Esophagus mucosa (tissue), 1 donor: ENCODE measurements at places on chromosomes 13 and 19. TPM values are rescaled to one million over a fixed set of nuclear protein-coding genes. Genes with fewer than 3 reads are reported as not detected.

DNA sequence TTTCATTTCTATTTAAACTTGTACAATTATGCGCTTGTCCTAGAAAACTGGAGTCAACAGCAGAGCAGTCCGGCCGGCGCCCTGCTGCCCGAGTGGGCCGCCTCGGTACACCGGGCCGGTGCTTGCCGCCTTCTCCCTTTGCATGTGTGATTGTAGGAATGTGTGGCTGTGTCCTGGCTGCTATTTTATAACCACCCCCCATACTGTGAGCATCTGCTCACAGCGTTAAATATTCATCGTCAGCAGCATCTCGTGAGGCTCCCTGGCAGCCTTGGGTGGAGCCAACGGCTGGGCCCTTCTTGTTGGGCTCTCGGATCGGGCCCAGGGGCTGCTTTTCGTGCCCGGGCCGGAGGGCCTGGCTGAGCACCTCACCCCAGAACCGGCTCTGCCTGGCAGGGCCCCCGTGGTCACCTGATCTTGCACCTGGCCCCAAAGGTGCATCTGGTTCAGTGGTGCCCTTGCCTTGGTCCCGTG, 10.6 kb downstream of the PIAS4 start:
- ATAC-seq = no peak

GRCh38 chr19:50202386-50202785, 1.0 kb upstream of the MYH14 start:
- no peak for ATAC-seq

- ATAC-seq = peak; percentile 17
Measured at GRCh38 chr19:720345-721160, 11.8 kb downstream of the PALM start.

GRCh38 chr19:9881720-9882119, 46.6 kb downstream of the PIN1 start:
- ATAC-seq = peak; percentile 85

- ATAC-seq = no peak
Measured at GRCh38 chr13:103236213-103236612, 170.0 kb upstream of the SLC10A2 start.

DNA sequence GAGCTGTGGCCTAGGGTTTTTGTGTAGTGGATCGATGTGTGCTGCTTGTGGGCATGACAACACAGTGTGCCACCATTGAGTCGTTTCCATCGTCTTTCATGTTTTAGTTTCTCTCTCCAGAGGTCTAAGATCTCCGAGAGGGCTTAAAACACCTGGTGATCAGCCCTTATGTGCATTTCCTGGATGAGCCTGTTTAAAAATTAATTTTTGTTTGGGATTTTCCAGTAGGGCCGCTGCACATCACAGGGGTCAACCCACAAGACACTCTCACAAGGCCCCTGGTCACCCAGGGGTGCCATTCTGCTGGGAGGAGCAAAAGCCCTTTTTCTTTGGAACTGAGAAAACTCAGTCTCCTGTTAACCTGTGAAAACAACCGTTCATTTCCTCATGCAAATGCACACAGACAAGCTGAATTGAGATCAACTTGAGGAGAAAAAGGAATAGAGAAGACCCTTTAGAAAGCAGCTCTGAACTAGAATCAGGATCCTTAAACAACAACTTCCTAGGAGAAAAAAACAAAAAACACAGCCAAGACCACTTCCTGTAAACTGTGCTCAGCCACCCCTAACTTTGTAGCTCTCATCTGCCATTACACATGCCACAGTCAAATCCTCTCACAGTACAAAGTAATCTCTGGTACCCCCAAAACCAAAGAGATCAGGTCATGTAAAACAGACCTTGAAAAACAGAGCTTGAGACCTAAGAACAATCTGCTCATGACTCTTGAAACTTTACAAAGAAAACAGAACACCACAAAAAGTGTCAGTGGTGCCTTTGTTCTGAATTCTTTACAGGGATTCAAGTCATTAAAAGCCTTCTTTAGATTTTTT, 8.3 kb upstream of the MTRF1 start:
- ATAC-seq = no peak

GRCh38 chr19:53844849-53845246, 20.7 kb upstream of the NLRP12 start:
- ATAC-seq = no peak

- ATAC-seq = no peak
Measured at GRCh38 chr13:79245937-79246577, 160.0 kb downstream of the RBM26 start.

DNA sequence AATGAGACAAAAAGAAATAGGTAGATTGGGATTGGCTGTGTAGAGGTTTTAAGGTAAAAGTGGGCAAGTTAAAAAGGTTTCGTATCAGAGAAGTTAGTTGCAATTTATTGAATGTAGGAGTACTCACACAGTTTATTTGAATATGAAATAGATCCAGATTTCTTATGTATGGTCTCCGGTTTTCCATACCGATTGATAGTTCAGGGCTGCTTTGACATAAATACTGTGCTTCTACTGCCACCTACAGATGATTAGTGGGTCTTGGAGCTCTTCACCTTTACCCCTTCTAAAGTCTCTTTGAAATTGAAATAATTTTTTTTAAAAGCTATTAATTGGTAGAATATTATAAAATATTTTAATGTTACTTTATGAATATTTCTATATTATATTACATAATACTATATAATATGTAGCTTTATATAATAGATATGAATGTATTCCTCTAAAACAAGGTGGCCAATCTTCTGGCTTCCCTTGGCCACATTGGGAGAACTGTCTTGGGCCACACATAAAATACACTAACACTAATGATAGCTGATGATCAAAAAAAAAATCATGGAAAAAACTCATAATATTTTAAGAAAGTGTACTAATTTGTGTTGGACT, 7.7 kb upstream of the GPR18 start:
- peak; percentile 62 for ATAC-seq

DNA sequence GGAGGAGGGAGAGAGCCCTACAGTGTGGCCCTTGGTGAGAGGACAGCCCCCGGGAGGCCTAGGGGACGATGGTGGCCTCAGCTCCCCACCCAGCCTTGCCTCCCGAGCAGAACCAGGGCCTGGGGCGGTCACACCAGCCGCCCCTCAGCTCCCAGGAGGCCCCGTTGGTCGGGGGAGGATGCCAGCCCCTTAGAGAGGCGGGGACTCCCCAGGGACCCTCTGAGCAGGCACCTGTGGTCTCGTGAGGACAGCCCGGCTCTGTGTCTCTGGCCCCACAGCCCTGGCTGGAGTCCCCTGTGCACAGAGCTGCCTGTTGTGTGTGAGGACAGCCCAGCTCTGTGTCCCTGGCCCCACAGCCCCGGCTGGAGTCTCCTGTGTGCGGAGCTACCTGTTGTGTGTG, 158.8 kb downstream of the KDM4B start:
- ATAC-seq = no peak

Gene ZNF253
- total RNA-seq = 1.9 TPM

Gene CYP2F1
- total RNA-seq = 0.36 TPM

Gene BCL2L12
- 23.5 TPM for total RNA-seq

Gene SYCN
- total RNA-seq = not detected

Gene KLK11
- total RNA-seq = 209 TPM

Gene SPC24
- 17.1 TPM for total RNA-seq

Gene KIR2DL4
- total RNA-seq = not detected
